ENCODE measurements at places on chromosomes 13 and 19.

DNA sequence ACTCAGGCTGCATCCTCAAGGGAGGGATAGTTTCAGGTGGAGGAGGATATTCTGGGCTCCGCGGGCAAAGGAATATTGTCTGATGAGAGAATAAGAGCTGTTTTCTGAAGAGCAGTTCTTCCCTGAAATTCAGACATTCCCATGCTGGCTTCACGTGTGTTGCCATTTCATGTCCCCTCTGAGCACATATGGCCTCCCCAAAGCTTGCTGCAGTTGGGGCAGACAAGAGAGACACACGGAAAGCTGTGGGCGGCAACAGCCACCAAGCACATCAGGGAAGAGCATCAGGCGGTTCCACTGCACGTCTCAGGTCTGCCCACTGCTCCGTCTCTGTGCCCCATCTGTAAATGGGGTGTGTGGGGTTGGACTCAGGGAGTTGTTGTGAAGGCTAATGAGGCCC, 247.5 kb upstream of the TSHZ3 start:
- no peak for DNase-seq

DNA sequence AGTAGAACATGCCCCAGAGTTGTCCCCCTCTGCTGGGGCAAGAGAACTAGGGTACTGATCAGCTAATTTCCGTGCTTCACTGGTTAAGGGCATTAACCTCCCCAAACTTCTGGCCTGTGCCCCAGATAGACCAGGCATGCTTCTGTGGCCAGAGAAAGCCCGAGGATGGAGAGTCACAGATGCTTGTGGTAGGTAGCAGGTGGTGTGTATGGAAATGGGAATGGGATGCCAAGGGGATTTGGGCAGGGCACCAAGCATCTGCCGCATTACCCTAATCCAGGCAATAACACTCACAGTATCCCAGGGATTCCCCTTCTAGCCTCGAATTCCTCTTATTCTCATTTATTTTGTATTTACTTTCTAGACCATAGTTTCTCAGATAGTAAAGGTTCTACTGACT, 124.8 kb upstream of the KLF12 start:
- no peak for DNase-seq

GRCh38 chr19:14370169-14370939, 10.9 kb upstream of the ADGRE5 start:
- peak; percentile 69 for DNase-seq

- no peak for DNase-seq
These were observed 3.3 kb upstream of the ZNF880 start for GRCh38 chr19:52366414-52366824.

DNA sequence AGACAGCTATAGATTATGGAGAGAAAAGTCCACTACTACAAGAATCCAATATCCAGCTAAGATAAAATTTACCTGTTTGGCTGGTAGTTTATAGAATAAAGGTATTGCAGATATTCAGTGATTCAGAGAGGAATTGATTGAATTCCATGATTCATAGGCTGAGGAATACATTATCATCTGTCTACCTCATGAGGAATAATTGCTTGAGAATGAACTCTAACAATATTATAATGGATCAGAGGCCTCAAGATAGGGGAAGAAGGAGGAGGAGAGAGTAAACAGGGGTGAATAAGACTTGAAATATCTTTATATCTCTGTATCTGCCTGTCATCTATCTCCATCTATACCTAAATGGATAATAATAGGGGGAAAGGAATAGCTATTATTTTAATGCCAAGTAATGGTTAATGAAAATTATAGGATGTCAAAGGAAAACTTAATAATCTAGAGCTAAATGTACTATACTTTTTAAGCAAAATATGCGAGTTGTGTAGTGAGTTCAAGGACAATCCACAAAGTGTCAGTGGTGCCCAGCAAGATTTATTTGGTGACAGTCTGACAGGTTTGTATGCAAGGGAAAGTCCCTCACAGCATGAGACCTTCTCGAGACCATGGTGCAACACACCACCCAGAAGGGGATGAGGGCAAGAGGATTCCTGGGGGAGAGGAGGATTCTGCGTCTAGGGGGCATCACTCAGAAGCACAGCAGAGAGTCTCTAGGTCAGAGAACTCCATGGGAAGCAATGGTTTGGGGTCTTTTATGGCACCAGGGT, 224.5 kb downstream of the GPC5 start:
- DNase-seq, result no peak

- DNase-seq, result no peak
These were observed 21.4 kb upstream of the EHD2 start for GRCh38 chr19:47691782-47692181.

DNA sequence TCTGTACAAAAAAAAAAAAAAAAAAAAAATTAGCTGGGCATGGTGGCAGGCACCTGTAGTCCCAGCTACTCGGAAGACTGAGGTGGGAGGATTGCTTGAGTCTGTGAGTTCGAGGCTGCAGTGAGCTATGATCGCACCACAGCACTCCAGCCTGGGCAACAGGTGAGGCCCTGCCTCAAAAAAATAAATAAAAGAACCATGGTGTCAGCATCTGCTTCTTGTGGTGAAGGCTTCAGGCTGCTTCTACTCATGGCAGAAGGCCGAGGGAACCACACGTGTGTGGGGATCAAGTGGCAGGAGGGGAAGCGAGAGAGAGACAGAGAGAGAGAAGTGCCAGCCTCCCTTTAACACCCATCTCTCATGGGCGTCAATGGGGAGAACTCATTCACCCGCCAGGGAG, 13.5 kb downstream of the BCL3 start:
- no peak for DNase-seq

DNA sequence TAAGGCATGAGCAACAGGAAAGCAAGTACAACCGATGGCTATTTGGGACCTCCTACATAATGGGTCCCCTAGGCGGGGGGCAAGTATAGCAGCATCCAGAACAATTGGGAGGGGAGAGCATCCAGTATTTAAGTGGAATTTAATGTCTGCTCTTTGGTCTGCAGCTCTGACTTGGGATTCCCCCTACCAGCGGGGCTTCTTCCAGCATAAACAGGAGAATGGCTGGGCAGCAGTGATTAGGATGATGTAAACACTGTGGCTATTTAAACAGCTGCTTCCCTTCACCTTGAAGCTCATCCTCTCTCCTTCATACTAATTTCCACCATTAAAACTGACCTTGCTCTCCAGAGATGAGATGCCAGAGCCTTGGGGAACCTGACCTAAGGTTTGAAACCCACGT, 73.9 kb upstream of the OXGR1 start:
- no peak for DNase-seq

DNA sequence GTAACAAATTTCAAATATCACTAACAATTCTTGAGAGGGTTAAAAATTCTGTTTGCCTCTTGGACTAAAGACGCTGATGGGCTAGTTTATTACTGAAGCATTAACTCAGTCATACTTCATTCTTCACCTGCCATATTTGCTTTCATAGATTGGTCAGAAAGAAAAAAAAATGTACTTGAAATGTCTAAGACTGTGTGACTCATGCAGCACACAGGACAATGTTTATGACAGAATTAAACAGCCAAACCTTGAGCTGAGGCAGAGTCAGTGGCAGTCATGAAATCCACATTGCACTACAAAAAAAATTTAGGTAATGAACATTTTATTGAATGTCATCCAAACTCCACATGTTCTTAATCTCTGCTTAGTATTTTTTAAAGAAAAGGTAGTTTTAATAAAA, 135.6 kb downstream of the PRR20E start:
- DNase-seq, result no peak

DNA sequence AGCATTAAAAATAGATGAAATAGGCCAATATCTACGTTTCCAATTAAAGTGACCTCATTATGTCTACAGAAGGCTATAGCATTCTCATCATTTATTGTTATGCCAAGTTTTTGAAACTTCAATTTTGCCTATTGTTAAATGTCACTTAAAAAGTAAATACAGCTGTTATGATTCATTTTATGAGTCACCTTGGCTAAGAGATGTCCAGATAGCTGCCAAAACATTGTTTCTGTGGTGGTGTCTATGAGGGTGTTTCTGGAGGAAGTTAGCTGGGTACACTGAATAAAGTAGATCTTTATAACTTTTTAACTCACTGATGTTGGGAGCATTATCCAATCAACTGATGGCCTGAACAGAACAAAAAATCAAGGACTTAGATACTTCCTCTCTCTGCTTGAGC, 1209.7 kb upstream of the PCDH9 start:
- no peak for DNase-seq

- DNase-seq, result no peak
These were observed 590.8 kb downstream of the LMO7 start for GRCh38 chr13:76226941-76227340.

- DNase-seq, result no peak
These were observed 15.6 kb upstream of the FLT1 start for GRCh38 chr13:28510542-28510941.

GRCh38 chr19:10809651-10810285, 26.2 kb downstream of the TMED1 start:
- no peak for DNase-seq

GRCh38 chr13:112259511-112259910, 116.6 kb upstream of the SPACA7 start:
- no peak for DNase-seq

- DNase-seq, result no peak
These were observed 574 bp downstream of the ZNF227 start for GRCh38 chr19:44212866-44213346.

- no peak for DNase-seq
These were observed 989 bp downstream of the NFILZ start for GRCh38 chr19:8631425-8631819.

DNA sequence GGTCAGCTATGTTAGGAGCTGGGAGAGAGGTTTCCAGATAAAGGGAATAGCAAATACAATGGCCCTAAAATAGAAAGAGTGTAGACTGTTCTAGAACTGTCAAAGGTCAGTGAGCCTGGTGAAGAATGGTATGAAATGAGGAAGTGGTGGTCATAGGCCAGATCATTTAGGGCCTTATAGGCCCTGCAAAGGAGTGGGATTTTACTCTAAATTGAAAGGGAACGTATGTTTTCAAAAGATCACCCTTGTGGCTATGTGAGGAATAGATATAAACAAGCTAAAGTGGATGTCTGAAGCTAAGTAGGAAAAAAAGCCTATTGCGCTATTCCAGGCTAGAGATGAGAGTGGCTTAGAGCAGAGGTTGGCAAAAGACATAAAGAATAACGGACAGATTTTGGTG, 70.7 kb upstream of the TDRD3 start:
- DNase-seq, result no peak

DNA sequence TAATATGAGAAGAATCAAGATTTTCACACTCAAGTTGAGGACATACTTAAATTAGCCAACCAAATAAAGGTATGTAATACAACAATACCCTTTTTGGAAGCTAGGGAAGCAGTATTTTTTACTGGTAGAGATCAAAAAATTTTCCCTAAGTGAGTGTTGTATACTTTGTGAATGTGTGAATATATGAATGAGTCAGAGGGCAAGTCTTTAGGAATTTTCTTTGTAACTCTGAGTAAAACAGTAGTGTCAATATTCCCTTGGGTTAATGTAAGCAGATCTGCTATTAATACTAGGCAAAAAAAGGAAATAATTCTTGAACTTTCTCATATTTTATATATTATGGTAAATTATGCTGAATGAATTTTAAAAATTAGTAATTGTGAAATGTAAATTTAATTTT, 1161.8 kb upstream of the MIR17HG start:
- no peak for DNase-seq

DNA sequence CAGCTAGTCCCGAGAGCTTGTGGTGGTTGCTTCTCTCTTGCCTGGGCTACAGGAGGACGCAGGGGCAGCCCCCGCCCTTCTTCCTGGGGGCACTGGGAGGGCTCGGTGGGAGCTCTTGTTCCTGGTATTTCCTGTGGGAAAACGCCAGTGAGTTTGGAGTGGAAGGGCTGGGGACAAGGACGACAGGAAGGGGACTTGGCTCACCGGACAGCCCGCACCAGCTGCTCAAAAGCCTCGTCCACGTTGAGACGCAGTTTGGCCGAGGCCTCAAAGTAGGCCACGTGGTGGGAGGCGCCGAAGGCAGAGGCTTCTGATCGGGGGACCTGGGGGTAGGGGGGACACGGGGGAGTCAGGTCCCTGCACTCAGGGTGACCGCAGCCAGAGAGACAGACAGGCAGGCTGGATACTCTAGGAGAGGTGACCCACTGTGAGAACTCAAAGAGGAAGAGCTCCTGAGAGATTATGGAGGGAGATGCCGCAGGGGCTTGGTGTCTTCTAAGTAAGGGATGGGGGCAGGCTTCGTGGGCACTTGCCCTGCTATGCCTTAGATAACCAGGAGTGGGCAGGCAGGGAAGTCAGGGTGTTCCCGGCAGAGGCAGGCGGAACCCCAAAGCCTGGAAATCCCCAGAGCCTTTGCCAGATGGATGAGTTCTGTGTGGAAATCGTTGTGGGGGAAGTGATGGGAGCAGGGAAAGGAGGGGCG, 4.3 kb downstream of the RRAS start:
- DNase-seq, result no peak

DNA sequence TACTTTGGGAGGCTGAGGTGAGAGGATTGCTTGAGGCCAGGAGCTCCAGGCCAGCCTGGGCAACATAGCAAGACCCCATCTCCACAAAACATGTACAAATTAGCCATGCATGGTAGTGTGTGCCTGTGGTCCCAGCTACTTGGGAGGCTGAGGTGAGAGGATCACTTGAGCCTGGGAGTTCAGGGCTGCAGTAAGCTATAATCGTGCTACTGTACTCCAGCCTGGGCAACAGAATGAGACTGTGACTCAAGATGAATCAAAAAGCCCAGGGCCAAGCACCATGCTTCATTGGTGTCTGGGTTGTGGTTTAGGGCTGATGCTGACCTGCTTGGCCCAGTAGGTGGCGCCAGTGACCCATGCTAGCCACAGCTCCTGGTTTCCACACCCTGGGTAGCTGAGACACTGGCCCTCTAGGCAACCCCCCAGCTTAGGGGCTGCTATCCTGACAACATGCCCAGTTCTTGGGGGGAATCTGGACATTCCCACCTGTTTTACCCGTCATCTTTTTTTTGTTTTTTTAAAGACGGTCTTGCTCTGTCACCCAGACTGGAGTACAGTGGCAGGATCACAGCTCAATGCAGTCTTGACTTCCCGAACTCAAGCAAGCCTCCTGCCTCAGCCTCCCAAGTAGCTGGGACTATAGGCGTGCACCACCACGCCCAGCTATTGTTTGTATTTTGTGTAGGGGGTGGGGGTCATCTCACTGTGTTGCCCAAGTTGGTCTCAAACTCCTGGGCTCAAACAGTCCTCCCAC, 5.5 kb downstream of the CCDC124 start:
- peak; percentile 76 for DNase-seq

- DNase-seq, result no peak
These were observed 2.9 kb downstream of the C3 start for GRCh38 chr19:6717441-6717971.

GRCh38 chr19:3045885-3046697, 16.2 kb downstream of the TLE5 start:
- DNase-seq, result no peak
